Endothelial cell (in vitro differentiated cells): ENCODE measurements at places on chromosomes 5 and 9. TPM values are rescaled to one million over a fixed set of nuclear protein-coding genes. Genes with fewer than 3 reads are reported as not detected.

The GPR151 gene
- total RNA-seq: not detected

The PIP5K1B gene
- total RNA-seq: 1.8 TPM

GRCh38 chr5:77181173-77181572 is 29.3 kb upstream of the PDE8B start:
- no peak for DNase-seq

- no peak for DNase-seq
Observed at GRCh38 chr9:89252651-89253267, 58.2 kb upstream of the CKS2 start.

DNA sequence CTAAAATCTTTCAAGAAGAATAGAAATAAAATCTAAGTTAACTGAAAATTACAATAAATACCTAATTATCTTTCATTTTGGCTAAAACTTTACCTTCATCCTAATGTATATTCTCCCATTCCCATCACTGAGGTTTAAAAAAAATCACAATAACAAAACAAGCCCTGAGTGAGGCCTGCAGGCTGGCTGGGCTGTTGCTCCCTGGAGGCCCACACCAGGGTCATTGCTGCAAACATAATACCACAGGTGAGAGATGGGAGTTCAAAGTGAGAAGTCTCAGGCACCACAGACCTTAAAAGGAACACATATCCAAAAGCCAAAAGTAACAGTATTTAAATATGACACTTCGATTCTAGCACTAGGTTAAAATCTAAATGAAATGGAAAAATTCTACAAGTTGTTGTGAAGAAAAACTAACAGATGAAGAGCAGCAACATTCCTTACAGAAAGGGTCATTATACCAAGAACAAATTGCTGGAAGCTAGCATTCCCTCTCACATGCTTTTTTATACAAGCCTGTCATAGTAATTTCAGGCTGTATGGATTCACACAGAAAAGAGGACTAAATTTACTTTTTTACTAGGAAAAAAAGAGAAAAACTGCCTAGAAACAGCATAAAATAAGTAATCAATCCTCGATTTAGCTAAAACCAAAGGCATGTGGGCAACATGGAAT is 57.8 kb downstream of the AUH start:
- no peak for DNase-seq

GRCh38 chr9:133237035-133237731 is 28.1 kb upstream of the OBP2B start:
- DNase-seq: no peak

- DNase-seq: no peak
Observed at GRCh38 chr9:7871977-7872730, 72.6 kb upstream of the DMAC1 start.

GRCh38 chr9:106772523-106773290 is 90.3 kb upstream of the ZNF462 start:
- DNase-seq: no peak

- DNase-seq: peak; percentile 57
Observed at GRCh38 chr5:161544350-161544765, 2.2 kb downstream of the GABRB2 start.

DNA sequence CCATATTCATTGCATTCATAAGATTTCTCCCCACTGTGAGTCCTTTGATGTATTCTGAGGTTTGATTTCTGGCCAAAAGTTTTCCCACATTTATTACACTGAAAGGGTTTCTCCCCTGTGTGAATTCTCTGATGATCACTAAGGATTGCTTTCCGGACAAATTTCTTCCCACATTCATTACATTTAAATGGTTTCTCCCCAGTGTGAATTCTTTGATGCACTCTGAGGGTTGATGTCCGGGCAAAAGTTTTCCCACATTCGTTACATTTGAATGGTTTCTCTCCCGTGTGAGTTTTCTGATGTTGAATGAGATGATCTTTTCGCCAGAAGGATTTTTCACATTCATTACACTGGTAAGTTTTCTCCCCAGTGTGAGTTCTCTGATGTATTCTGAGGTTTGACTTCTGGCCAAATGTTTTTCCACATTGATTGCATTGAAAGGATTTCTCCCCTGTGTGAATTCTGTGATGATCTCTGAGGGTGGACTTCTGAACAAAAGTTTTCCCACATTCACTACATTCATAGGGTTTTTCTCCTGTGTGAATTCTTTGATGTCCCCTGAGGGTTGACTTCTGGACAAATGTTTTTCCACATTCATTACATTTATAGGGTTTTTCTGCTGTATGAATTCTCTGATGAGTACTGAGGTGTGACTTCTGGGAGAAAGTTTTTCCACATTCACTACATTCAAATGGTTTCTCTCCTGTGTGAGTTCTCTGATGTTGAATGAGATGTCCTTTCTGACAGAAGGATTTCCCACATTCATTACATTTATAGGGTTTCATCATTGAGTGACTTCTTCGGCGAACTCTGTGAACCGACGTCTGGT is 18.8 kb downstream of the ZNF510 start:
- no peak for DNase-seq

DNA sequence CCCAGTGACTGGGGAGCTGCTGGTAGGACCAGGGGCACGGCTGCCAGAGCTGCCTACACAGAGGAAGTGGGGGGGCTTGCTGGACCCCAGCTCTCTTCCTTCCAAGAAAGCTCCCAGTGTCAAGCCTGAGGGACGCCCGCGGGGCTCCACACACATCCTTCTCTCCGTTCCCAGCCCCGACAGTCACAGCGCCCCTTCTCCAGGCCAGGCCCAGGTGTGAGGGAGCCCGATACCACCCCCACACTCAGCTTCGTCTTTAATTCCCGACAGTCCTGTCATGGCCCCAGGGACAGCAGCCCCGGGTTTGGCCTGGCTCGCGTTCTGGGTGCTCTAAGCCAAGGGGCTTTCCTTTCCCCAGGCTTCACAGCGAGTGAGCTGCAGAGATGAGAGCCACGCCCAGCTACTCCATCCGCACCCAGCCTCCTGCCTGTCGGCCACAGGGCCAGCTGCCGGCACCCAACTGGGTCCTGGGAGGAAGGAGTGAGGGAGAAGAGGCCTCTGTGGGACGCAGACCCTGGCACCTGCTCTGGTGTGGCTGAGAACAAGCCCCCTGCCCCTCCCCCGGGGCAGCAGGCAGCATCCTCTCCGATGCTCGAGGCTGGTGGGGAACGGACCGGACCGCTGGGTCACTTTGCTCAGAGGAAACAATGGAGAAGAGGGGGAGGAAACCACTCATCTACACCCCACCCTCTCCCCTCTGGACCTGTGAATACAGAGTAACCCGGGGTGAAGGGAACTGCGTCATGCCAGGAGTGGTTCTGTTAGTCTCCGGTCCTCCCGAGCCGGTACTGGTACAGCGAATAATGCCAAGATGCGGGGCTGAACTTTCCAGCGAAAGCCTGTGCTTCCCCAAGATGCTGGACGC is 53.9 kb upstream of the PHYKPL start:
- no peak for DNase-seq

DNA sequence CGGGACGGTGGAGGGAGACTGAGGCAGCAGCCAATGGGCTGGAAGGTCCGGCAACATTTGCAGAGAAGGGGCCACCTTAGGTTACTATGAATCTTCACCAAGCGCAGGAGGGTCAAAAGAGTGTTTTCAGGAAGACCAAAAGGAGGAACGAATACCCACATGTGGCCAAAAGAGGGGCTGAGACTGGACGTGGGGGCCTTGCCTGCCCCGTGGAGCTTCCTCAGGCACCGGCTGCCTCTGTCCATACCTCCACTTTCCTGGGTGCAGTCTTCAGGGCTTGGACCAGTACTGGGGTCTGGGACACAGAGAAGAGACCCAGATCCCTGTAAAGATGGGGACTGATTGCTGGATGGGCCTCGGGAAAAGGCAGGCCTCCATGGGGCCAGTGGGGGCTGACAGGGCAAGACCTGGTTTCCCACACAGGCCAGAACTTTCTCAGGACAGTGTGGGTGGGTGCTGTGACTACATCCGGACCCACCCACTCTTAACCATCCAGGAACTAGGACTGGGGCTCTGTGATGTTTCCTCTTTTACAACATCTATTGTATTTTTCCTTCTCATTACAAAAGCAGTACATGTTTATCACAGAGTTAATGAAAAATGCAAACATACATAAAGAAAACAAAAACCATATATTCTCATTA is 294.7 kb downstream of the ZSWIM6 start:
- DNase-seq: no peak

GRCh38 chr9:17005056-17005823 is 129.6 kb upstream of the CNTLN start:
- no peak for DNase-seq
